Skin of body (tissue), 3 donors: ENCODE measurements at places on chromosomes 4 and X. TPM values are rescaled to one million over a fixed set of nuclear protein-coding genes. Genes with fewer than 3 reads are reported as not detected.

SNCA gene
- total RNA-seq, result 109 TPM

DCHS2 gene
- 17.7 TPM for total RNA-seq

CCNB3 gene
- 0.39 TPM for total RNA-seq

PABPC1L2B gene
- total RNA-seq, result not detected

DNA sequence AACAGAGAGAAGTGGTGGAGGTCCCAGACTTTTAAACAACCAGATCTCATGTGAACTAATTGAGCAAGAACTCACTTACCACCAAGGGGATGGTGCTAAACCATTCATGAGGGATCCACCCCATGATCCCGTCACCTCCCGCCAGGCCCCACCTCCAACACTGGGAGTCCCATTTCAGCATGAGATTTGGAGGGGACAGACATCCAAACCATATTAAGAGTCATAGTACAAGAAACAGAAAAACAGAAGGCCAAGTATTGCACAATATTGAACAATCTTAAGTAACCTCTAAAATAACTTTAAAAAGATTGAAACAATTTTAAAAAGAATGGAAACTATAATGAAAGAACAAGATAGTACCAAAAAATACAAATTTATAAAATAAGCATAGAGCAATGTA is 110.0 kb downstream of the CBR4 start:
- no peak for DNase-seq

- no peak for DNase-seq
Measured at GRCh38 chr4:139556724-139557555, 921 bp upstream of the SETD7 start.

DNA sequence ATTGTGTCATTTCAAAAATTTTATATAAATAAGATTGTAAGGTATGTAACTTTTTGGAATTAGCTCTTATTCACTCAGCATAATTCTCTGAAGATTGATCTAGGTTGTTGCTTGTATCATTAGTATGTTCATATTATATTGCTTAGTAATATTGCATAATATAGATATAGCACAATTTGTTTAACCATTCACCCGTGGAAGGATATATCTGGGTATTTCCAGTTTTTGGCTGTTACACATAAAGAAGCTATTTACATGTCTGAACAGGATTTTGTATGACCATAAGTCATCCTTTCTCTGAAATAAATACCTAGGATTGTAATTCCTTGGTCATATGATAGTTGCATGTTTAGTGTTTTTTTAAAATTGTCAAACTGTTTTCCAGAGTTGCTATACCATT is 82.5 kb downstream of the CPEB2 start:
- DNase-seq, result no peak

GRCh38 chr4:33200377-33200776 is 2480.2 kb downstream of the PCDH7 start:
- no peak for DNase-seq
